ENCODE measurements at places on chromosomes 1 and 21. TPM values are rescaled to one million over a fixed set of nuclear protein-coding genes. Genes with fewer than 3 reads are reported as not detected.

The FCAMR gene
- not detected for total RNA-seq

The SPRR2E gene
- not detected for total RNA-seq

The SOAT1 gene
- 94.7 TPM for total RNA-seq

GRCh38 chr1:70768216-70768615, 279.4 kb downstream of the PTGER3 start:
- no peaks in the 10 kb centered on the region for H3K27me3 ChIP-seq
- H3K4me1 ChIP-seq: no peaks in the 10 kb centered on the region
- DNase-seq: no peak
- H3K27ac ChIP-seq: no peak overlapping the region
- H3K4me3 ChIP-seq: no peak overlapping the region

DNA sequence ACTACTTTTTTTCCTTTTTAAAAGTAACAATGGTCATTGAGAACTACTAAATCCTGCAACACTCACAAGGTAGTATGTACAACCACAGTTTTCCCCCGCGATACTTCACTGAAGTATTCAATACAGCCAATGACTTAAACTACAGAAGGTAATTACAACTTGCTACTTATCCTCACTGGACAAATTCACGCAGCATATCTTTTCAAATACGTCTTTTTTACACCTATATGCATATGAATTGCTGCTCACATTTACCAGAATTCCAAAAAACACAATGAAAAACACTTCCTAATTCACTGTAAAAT, 12.4 kb downstream of the NRIP1 start:
- no peaks in the 10 kb centered on the region for H3K36me3 ChIP-seq
- H3K27me3 ChIP-seq: no peaks in the 10 kb centered on the region
- H3K4me1 ChIP-seq: peaks cover 6% of the 10 kb centered on the region
- DNase-seq: no peak

DNA sequence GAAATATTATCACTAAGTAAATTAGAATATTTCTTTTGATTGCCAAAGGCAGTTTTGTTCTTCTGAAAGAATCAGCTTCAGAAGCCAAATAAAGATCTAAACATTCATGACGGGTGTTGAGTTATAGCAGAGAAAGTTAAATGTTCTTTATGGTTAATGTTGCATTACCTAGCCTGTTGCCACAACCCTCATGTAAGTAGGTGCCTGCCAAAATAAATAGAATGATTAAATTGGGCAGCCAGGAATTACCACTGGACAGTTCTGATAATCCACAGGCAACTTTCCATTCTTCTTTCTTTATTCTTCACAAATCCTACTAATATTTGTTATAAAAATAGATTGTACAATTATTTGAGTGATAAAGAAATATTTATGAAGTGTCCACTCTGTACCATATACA, 217.9 kb upstream of the NRIP1 start:
- no peak overlapping the region for H3K4me3 ChIP-seq
- H3K27me3 ChIP-seq: no peaks in the 10 kb centered on the region
- no peak overlapping the region for H3K27ac ChIP-seq
- DNase-seq: peak; percentile 14

- no peak overlapping the region for H3K27ac ChIP-seq
- no peak overlapping the region for H3K4me3 ChIP-seq
- no peaks in the 10 kb centered on the region for H3K4me1 ChIP-seq
- no peaks in the 10 kb centered on the region for H3K27me3 ChIP-seq
- no peaks in the 10 kb centered on the region for H3K36me3 ChIP-seq
Observed at GRCh38 chr1:83508485-83509151, 490.3 kb downstream of the TTLL7 start.

DNA sequence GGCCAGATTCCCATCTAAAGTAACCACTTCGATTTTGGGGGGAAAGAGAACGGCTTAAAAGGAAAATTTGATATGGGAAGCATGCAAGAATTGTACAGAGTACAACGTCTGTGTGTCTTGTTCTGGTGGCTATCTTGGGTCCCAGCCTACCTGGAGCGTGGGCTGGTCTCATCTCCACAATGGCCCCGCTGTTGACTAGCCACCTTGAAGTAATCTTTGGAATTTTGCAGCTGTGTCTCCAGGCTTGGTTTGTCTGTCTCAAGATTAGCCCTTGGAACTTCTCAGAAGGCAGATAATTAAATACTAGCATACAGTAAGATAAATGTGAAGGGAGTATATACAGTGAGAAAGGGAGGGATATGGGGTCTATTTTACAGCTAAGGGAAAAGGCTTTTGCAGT, 1.3 kb upstream of the CC2D1B start:
- H3K27ac ChIP-seq: no peak overlapping the region
- H3K36me3 ChIP-seq: peaks cover 6% of the 10 kb centered on the region
- no peak for DNase-seq
- H3K27me3 ChIP-seq: no peaks in the 10 kb centered on the region
- H3K4me3 ChIP-seq: no peak overlapping the region
